ENCODE measurements at places on chromosomes 6 and 20.
A peak's percentile ranks its signal among the peaks of the same experiment; 100 is the strongest.

DNA sequence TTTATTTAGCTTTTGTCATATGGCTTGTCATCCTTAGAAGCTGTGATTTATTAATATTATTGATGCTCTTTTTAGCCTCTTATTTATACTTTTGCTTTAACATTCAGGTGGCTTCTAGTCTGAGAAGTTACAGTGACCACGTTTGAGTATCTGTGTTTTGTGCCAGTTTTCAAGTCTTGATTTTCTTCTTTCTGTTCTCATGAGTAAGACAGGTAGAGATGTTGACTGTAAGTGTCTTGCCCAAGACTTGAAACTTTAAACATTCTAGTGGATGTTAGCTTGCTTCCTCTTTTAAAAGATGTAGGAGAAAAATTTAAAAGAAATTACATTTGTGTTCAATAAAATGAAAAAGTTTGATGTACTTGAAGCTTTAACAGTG, 122.6 kb downstream of the LRRC1 start:
- no peak for DNase-seq

GRCh38 chr20:59004493-59004762, 2.6 kb downstream of the CTSZ start:
- peak; percentile 21 for DNase-seq

- no peak for DNase-seq
These were observed 91.7 kb upstream of the PDE7B start for GRCh38 chr6:135759831-135760230.

DNA sequence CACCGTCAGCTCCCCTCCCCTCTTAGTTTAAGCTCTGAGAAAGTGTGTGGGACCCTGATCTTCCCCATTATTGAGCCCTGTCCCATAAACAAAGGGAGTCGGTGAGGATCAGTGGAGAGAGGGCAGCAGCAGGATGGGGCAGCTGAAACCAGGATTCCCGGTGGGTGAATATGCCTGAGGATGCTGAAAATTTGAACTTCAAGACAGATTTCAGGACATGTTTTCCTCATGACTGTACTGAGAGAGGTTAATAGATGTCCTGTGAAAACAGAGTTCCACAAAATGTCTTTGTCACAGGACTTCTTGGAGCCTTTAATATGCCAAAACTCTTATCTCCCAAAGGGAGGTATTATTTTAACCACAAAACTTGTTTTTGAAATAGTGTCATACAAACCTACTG, 53.5 kb upstream of the SLC22A16 start:
- DNase-seq = no peak

DNA sequence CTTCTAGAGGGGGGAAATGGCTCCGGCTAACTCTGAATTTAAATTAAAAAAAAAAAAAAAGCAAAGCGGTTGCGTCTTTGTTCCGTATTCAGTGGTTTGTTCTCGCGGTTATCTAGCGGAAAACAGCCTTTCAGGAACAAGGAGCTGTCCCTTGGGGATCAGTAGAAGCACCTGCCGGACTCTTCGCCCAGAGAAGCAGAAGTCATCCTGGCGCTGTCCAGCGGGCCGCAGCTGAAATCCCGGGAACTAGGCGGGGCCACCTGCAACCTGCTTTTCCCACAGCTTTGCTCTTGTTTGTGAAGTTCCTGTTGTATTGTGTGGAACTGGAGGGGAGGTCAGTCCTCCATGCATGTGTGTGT, 43.9 kb upstream of the GJE1 start:
- DNase-seq = no peak

DNA sequence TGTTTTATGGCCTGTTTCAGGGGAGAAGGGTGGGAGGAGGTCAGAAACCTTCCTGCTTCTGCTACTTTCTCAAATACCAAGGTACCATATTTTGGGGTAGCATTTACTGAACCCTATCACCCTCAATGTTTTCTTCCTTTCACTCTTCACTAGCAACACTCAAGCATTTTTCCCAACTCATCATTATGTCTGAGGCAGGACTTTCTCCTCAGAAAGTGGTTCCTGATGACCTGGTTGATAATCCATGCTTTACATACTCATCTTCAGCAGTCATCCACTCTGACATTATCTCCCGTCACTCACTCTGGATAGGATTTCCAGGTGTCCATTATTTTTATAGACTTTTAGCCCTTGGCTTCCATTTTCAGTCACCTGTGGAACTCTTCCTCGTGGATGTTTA, 21.1 kb downstream of the ZNF292 start:
- no peak for DNase-seq

- no peak for DNase-seq
These were observed 5.1 kb downstream of the SOX12 start for GRCh38 chr20:330233-331149.

- DNase-seq = no peak
These were observed 6.4 kb downstream of the ZNF512B start for GRCh38 chr20:63963348-63963741.

GRCh38 chr20:17621229-17621968, 51.5 kb downstream of the DSTN start:
- DNase-seq = no peak

DNA sequence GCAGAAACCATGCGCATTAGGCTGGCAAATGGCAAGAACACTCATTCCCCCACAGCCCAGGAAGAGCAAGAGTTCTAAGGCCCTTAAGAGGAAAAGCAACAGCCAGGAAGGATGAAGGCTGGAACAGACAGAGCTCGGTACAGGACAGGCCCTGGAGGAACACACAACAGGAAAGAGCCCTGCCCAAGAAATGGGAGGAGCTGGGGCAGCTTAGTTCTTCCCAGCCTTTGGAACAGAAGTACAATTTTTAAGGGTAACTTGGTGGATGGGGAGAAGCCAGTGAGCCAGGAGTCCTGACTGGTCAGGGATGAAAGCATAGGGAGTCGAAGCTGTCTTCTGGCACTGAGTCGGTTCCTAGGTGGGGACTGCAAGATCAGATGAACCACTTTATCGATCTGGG, 32.4 kb downstream of the OR2B2 start:
- DNase-seq = no peak

DNA sequence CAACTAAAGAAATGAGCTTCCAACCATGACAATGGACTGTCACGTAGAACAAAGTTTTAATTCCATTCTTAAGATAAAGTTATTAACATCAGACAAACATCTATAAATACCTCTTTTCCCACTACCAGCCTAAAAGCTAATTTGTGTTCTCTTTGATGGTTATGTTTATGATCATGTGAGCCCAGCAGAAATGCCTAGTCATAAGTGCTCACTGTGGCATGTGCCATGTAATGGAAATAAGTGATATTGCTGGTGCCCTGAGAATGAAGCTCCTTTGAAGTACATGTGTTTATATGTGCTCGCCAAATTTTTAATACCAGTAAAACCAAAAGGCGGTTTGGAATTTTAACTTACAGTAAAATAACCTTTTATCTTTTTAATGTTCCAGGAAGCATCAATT, 205.8 kb downstream of the ISM1 start:
- no peak for DNase-seq
